NCI-H226 (cell line): ENCODE measurements at places on chromosomes 16 and 17.

DNA sequence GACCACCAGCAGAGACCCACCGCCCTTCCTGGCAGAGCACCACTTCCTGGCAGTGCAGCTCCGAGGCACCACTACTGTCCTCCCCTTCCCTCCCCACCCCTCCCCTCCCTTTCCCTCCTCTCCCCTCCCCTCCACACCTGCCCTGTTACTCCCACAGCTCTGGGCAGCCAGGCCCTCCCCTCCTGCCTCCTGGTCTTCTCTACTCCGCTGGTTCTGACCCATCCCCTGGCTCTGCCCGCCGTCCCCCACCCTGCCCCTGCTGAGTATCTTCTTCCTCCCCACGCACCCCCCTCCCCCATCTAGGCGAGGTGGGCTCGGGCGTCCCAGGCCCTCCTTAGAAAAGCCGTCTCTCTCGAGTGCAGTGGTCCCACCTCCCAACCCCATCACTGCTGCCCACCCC lies 77.7 kb downstream of the AMFR start:
- DNase-seq, result no peak

DNA sequence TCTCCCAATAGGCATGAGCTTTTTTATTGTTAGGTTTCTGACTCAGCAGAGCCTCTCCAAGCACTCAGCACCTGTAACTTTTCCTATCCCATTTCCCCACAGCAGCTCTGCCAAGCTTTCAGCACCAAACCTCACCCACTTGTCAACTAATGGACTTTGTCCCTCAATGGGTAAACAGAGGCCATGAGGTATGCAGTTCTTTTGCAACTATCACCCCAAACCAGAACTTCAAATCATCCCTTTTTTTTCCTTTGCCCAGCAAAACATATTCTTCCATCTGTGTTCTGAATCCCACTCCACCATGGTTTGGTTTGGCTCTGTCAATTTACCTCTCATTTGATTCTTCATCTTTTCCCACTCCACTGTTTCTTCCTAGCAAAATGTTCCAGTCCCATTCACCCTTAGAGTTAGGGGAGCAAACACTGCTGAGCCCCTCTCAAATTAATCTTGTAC lies 58.1 kb downstream of the TOX3 start:
- no peak for DNase-seq

- DNase-seq, result peak; percentile 55
Measured at GRCh38 chr16:30084816-30085159, 6.9 kb downstream of the TBX6 start.

DNA sequence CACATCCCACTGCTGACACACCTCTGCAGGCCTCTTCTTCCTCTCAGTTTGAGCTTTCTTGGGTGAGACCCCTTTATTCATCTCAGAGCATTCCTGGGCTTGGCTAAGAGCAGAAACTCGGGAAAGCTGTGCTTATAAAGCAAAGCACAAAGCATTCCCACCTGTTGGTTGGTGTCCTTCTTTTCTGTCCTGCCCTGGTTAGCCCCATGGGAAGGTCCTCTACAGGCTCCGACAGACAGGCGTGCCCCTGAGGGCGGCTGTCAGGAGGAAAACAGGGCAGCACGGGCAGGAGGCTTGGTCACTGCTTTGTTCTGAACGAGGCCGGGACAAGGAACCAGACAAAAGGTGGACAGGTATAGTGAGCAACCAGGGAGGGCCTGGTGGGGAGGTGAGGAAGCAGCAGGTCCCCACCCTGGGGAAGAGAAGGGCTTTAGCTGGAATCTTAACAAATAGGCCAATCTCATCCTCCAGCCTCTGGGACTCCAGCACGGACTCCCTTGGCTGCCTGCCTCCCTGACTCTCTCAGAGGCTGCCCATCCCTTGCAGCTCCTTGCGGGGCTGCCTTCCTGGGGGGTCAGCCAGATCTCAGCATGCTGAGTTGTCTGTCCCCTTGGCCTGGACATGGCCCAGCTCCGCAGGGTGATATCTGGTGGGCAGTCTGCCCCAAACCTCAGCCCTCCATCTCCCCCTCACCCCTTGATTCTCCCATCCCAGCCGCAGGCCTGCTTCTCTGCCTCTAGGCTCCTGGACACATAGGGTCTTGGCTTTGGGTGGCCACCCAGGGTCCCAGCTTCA lies 1.7 kb downstream of the MEOX1 start:
- DNase-seq, result no peak

- no peak for DNase-seq
Measured at GRCh38 chr17:41492351-41492750, 2.6 kb upstream of the KRT36 start.

DNA sequence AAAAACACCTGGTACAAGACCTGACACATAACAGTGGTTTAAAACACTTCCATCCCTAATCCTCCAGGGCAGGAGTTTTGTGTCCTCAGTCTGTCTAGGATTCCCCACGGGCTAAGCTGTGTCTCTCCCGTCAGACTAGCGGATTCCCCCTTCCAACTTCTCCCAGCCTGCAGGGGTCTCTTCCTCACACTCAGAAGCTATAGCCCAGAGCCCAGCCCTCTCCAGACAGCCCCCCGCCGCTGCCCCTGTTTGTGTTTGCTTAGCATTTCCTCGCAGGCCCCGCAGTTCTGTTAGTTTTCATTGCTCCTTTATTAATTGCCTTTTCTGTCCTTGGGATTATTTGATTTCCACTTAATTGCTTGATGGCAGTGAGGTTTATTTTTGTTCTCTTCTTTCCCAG lies 91.2 kb downstream of the TMEM132E start:
- DNase-seq, result no peak

- DNase-seq, result no peak
Measured at GRCh38 chr16:77965346-77965745, 57.0 kb upstream of the CLEC3A start.
